Fibroblast of the aortic adventitia (primary cell): ENCODE measurements at places on chromosomes 12 and 14. TPM values are rescaled to one million over a fixed set of nuclear protein-coding genes. Genes with fewer than 3 reads are reported as not detected.

The CCDC177 gene
- not detected in 2 replicates for total RNA-seq

The SERPINA9 gene
- not detected in 2 replicates for total RNA-seq

The TAC3 gene
- total RNA-seq: not detected in 2 replicates

The SMOC1 gene
- total RNA-seq: 0.25 and 1.1 TPM in 2 replicates

The PLEKHD1 gene
- total RNA-seq: 0.09 TPM in 1 of 2 replicates, not detected in the other

The KRT73 gene
- total RNA-seq: not detected in 2 replicates

The OR9K2 gene
- total RNA-seq: not detected in 2 replicates

The XPOT gene
- total RNA-seq: 131 and 237 TPM in 2 replicates

The STAC3 gene
- 0.90 and 3.8 TPM in 2 replicates for total RNA-seq

The KRT4 gene
- total RNA-seq: not detected in 2 replicates

The ITGB7 gene
- 0.54 TPM in 1 of 2 replicates, not detected in the other for total RNA-seq
